ENCODE measurements at places on chromosomes 7 and 10. TPM values are rescaled to one million over a fixed set of nuclear protein-coding genes. Genes with fewer than 3 reads are reported as not detected.

DNA sequence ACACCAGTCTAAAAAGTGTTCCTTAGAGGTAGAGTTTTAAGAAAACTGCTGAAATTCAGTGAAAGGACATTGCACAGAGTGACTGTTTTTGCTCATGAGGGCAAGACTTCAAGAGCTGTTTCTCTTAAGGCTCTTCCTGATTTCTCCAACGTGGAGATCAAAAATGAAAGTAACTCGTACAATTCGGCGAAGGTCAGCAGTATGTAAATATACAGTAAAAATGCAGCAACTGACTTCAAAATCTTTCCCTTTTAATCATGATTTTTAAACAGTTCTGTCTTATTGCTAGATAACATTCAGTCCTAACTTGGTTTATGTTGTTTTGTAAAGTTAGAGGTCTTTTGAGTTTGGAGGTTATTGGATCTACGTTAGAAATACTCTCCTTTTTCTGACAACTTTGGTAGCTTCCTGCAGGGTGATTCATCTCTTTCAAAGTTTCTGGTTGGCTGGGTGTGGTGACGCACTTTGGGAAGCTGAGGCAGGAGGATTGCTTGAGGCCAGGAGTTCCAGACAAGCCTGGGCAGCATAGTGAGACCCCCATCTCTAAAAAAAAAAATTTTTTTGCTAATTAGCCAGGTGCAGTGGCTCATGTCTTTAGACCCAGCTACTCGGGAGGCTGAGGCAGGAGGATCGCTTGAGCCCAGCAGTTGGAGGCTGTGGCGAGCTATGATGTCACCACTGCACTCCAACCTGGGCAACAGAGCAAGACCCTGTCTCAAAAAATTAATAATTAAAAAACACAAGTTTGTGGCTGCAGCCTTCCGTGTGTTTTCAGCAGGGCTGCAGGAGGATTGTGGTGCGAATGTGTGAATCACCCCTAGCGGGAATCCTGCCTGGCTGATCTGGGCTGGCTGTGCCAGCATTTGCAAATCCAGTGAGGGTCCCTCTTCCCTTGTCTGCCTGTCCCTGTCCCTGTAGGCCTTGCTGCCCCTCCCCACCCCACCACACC lies 29.2 kb upstream of the AP5Z1 start:
- no peak for DNase-seq

DNA sequence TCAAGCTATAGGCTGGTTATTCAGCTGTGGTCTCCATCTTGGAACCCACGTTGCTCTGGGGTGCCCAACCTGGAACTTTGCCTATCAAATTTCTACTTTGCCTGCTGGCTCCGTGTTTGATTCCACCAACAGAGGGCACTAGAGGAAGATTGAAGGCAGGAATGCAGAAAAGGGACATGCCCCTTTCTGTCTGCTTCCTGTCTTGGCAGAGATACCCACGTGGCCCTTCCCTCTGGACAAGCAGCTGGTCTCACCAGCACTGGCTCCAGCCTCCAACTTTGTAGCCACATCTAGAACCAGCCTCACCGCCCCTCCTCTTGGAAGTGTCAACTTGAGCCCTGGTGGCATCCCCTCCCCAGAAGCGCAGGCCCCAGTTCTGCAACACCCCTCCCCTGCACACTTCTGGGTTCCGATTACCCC lies 52.1 kb upstream of the ZNF438 start:
- DNase-seq, result no peak

DNA sequence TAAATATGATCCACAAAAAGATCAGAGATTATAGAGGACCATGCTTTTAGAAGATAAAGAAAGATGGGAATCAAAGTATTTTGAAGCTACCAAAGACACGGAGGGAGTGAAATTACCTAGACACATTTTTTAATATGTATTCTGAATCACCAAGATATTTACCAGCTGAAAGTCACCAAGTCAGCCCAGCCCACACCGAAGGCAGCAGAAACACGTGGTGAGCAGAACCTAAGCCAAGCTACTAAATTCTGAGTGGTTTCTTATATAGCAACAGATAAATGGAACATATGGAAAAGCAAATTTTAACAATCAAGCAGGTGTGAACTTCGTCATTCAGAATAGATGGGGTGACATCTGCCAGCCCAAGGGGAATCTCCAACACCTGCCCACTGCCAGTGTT lies 134.7 kb upstream of the AKR1E2 start:
- no peak for DNase-seq

The KLF6 gene
- 44.7 TPM for total RNA-seq

GRCh38 chr10:36739884-36740445 lies 385.4 kb upstream of the ANKRD30A start:
- DNase-seq, result no peak

The SLC18A3 gene
- total RNA-seq, result not detected

The KLF14 gene
- 0.35 TPM for total RNA-seq
